ENCODE measurements at places on chromosomes 2 and 18.

GRCh38 chr2:98869870-98870269 is 66.2 kb downstream of the CRACDL start:
- peak; percentile 99 for DNase-seq

DNA sequence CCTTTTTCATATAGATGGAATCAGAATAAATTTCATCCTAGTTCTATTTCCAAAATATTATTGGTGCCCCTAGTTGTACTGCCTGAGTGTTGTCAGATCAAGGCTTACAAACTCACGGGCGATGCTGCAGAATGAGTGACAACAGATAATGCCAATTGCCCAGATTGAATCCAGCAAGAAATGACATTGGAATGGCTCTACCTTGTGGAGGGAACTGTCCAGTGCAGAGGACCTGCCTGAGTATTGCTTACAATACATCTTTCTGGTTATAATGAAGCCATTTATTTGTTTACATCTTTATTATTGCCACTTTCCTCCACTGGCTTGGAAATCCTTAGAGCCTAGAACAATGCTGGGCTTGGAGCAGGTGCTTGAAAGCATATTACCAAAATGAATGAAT is 7.8 kb upstream of the IL1R2 start:
- DNase-seq, result no peak

DNA sequence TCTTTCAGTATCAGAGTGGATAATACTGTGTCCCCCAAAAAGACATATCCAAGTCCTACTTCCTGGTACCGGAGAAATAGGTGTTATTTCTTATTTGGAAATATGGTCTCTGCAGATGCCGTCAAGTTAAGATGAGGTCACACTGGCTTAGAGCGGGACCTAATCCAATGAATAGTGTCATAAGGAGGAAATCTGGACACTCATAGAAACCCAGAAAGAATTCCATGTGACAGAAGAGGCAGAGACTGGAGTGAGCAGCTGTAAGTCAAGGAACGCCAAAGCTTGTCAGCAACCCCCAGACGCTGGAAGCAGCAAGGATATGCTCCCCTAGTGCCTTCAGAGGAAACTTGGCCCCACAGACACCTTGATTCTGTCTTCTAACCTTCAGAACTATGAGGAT is 69.8 kb downstream of the CCBE1 start:
- DNase-seq, result no peak

DNA sequence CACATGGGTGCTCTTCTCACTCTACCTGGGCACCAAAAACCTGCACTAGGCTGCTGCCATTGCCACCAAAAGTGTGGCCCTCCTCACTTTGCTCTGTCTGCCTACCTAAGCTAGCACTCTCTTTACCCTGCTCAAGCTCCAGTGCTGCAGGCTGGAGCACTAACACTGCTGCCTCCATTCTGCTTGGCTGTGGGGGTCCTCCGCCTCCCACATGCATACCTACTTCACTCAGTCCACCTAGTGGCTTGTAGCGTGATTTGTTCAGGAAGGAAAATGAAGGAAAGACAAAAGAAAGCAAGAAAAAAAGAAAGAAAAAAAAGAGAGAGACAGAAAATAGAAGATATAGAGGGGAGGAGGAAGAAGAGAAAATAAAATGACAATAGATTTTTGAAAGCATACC is 1339.4 kb upstream of the CHAC2 start:
- DNase-seq, result no peak

GRCh38 chr2:30293303-30293921 is 62.1 kb downstream of the LBH start:
- DNase-seq, result peak; percentile 31

- no peak for DNase-seq
Observed at GRCh38 chr2:128438586-128438985, 119.9 kb upstream of the HS6ST1 start.

- DNase-seq, result no peak
Observed at GRCh38 chr2:39922679-39923405, 143.8 kb upstream of the THUMPD2 start.

GRCh38 chr18:9559253-9559652 is 55.1 kb downstream of the PPP4R1 start:
- no peak for DNase-seq

- DNase-seq, result no peak
Observed at GRCh38 chr18:693466-694187, 18.8 kb downstream of the ENOSF1 start.

- no peak for DNase-seq
Observed at GRCh38 chr18:3793545-3793944, 343.6 kb downstream of the TGIF1 start.

GRCh38 chr2:20190170-20190569 is 34.8 kb downstream of the SDC1 start:
- no peak for DNase-seq

GRCh38 chr2:233034091-233034882 is 1.8 kb downstream of the NEU2 start:
- no peak for DNase-seq

DNA sequence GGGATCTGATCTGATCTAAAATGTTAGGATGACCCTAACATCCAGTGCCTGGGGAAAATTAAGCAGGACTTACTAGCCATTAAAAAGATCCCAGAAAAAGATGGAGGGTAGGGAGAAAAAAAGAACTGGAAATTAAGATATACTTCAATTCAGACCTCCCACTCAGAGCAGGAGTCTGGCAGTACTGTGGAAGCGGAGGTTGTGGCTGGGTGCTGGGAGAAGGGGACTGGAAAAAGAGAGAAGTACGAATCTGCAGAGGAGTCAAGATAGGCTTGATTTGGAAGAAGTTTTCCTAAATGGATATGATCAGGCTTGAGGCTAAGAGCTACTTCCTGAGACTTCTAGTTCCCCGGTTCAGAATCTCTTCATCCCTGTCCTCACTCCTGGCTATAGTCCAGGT is 33.5 kb upstream of the IHH start:
- DNase-seq, result no peak

GRCh38 chr2:176096986-176097819 is 2.4 kb upstream of the HOXD12 start:
- peak; percentile 89 for DNase-seq

DNA sequence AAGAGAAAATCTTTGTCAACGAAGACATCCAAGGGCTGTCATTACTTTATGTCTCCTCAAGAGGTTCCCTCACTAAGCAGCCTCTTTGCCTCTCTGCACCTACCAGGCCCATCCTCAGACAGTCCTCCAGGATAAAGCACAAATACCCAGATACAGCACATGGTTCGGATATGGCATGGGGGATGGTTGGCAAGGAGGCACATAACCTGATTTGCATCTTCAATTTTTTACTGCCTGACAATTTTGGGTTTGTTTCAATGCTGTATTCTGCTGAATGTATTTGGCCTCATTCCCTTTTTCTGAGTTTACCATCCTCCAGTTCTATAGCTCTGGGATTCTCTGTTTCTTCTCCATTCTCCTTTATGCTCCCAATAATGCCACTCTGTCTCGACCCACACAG is 78.8 kb downstream of the VIT start:
- DNase-seq, result no peak

- DNase-seq, result no peak
Observed at GRCh38 chr2:206164261-206164862, 4.7 kb downstream of the EEF1B2 start.

- peak; percentile 26 for DNase-seq
Observed at GRCh38 chr2:45739796-45740485, 88.5 kb downstream of the PRKCE start.

DNA sequence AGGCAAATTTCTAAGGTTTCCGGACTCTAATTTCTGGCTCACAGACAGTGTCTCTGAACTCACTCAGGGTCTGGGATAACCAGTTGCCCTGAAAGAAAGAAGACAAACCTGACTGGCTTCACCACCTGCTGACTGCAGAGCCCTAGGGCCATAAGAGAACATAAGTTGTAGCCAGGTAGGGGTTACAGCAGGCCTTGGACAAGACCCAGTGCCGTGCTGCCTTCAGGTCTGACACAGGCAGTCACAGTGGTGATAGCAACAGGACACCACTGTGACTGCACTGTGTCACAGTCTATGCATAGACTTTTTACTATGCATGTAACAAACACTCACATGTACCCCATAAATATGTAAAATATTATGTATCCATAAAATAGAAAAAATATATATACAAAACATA is 508.5 kb downstream of the PID1 start:
- DNase-seq, result no peak

DNA sequence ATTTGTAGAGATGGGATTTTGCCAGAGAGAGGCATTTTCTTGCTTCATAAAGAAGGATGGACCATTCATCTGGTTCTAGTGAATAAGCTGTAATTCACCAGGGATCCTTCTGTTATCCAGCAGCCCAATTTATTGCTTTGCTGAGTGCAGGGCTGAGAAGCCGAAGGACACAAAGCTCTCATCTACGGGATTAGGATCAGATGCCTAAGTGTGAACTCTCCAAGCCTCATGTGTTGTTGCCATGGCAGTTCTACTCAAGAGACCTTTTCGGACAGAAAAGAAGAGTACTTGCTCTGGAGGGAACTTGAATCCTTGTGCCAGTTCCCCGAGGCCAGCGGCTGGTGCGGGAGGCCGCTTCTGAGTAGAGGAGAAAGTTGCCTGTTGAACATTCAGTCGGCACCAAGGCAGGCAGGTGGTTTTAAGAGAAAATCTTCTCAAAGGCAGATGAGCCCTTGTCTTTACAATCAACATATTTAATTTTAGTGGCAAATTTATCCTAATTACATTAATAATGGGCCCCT is 38.4 kb upstream of the MBP start:
- peak; percentile 55 for DNase-seq

- peak; percentile 24 for DNase-seq
Observed at GRCh38 chr2:74003494-74004211, 18.9 kb downstream of the TET3 start.

DNA sequence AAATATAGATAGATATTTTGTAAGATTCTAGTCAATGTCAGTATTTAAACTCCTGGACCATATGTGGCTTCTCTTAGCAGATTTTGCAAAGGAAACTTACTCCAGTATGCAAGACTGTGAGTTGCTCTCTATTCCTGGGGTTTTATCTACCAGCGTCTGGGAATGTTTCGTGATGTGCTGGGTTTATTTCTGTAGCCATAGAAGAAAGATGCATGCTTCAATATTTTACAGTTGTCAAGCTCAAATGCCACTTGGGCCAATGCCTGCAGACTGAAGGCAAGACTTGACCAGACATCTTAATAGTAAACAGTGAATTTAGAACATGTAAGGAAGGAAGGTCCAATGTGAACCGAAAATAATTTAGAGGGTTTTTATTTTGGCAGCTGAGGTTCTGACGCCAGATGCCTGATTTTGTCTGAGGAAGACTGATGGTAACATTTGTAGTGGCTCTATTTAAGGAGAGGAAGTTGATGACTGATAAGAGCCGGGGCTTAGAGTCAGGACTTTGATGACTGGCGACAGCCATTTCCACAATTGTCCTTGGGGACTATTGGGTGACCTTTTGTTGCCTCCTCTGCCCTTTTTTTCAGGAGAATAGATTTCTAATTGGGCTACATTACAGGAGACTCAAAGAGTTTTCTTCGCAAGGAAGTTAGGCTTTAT is 154.3 kb downstream of the RAPGEF4 start:
- peak; percentile 68 for DNase-seq

- no peak for DNase-seq
Observed at GRCh38 chr18:34648269-34648985, 61.7 kb upstream of the DTNA start.

- no peak for DNase-seq
Observed at GRCh38 chr18:34729740-34730355, 19.8 kb downstream of the DTNA start.

GRCh38 chr18:3892152-3892551 is 442.2 kb downstream of the TGIF1 start:
- no peak for DNase-seq

- DNase-seq, result no peak
Observed at GRCh38 chr2:239312081-239312511, 88.7 kb downstream of the HDAC4 start.

- DNase-seq, result no peak
Observed at GRCh38 chr2:134973241-134974138, 54.9 kb downstream of the CCNT2 start.

- DNase-seq, result no peak
Observed at GRCh38 chr2:151637271-151637781, 97.0 kb downstream of the NEB start.

GRCh38 chr2:38284971-38285370 is 92.1 kb downstream of the ATL2 start:
- DNase-seq, result peak; percentile 6

DNA sequence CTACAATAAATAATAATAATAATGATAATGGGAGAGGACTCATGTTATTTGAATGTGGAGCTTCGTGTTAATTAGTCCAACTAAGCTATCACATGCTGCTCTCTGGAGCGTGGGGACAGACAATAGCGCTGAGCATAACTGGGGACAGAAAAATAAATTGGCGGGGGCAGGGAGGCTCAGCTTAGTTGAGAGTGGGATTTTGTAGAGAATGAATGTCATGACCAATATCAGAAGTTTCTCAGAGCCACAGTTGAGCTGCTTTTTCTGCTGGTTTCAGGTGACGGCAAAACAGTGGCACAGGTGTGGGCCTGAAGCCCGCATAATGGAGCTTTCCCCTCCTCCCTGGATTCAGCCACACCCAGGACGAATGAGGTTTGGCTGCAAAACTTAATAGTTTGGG is 111.1 kb upstream of the CAB39 start:
- DNase-seq, result no peak

- no peak for DNase-seq
Observed at GRCh38 chr2:26086155-26086637, 52.3 kb downstream of the RAB10 start.

All from DMS79 (cell line).